Peyer's patch (tissue), 4 donors: ENCODE measurements at places on chromosomes 5 and 9.

DNA sequence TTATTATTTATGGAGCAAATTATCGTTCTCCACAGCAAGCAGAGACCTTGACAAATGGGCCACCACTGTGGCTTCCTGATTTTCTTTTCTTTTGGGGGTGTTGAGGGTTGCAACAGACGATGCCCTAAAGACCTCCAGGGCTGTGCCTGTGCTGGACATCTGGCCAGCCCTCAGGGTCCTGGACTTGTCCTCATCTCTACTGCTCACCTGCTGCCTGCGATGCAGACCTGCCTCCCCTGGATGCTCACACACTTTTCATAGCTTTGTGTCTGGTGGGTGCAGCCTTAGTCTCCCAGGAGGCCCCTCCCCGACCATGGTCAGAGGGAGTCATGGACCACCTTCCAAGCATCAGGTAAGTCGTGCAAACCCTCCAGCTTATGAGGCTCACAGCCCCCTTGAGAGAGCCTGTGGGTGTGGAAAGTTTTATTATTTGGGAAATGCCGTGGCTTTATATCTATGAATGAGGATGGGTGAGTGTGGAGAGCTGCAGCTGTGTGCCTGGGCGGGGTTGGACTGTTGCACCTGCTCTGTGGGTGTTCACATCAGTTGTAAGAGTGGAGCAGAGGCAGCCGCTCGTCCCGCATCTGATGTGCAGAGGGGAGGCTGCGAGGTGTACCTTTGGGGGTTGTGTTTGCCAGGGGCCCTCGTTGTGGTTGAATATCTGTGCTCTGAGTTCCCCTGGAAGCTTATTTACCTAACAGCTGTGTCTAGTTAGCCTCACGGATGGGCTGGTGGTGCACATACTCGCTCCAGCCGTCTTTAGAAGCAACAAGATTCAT lies 126.3 kb upstream of the IRX4 start:
- no peak for DNase-seq

GRCh38 chr9:105496826-105497225 lies 49.0 kb downstream of the FSD1L start:
- DNase-seq, result no peak

- DNase-seq, result no peak
Measured at GRCh38 chr5:16464664-16465543, 696 bp downstream of the ZNF622 start.

DNA sequence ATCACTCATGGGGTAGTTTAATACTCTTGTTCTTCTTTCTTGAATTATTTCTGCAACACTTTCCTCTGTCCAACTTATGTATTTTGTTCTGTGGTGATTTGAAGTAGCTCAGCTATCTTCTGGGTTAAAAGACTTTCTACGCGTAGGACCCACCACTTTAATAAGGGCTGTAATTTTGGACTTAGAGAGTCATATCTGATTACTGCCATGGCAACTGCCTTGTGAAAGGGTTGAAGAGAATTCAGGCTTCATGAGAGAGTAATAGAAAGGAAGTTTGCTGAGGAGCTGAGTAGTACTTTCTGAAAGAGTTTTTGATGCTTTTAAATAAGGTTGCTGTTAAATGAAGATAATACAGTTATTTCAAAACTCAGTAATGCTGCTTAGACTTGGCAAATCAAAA lies 89.5 kb downstream of the TLE4 start:
- no peak for DNase-seq

DNA sequence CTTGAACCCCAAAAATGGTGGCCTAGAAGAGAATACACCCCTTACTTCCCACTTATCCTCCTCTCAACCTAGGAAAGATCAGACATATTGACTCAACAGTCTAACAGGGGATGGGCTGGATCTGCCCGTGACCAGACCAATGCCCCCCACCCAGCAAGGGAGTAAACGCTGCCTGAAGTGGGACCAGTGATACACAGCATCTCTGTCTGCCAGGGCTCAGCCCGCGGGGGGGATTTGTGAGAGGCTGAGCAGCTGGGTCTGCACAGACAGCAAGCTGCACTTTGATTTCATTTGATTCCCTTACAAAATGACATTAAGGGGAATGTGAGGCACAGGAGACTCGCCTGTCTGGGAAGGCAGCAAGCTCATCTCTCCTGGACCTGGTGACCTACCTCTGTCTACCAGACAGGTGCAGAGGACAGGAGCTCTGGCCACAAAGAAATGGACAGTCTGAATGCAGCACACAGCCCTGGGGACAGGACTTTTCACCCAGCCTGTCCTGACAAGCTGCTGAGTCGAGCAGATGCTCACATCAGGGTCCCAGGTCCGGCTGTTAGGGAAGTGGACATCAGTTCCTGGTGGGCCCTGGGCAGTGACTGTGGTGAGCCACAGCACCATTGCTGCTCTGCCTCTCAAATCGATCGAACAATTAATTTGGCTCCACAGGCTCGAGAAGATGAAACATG lies 79.9 kb downstream of the RGS3 start:
- no peak for DNase-seq

DNA sequence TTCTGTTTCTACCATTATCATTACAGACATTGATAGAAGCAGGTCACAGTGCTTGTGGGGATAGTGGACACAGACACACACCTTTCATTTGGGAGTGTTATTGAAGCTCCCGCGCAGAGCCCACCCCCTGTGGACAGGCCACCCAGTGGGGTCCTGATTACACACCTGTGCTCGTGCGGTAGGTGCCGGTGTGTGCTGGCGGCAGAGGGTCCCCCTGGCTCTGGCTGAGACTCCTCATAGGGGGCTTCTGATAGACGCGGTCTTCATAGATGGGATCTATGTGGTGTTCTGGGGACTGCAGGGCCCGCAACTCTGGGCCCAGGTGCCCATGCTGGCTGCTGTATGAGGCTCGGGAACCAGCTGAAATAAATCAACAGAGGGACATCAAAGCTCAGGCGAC lies 539.7 kb downstream of the CTNND2 start:
- DNase-seq, result no peak

DNA sequence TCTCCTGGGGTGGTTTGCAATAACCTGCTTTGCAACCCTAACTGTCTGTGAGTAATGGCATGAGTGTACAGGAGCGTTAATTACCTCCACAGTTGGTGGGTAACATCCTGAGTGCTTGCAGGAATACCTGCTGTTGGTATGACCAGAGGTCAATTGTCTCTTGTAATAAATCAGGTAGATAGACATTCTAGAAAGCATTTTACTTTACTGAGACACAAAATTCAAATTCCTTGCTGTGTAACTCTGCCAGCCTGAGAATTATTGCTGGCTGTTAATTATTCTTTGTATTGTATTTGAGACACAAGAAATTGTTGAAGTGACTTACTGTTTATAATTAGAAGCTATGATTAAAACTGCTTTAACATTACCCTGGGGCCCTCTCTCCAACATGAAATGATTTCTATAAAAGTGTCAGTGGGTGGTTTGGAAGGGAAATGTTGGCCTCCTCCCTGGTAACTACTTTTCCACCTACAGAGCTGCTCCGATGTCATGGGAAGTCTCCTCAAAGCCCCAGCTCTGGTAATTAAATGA lies 150.8 kb upstream of the ADCY2 start:
- DNase-seq, result no peak

GRCh38 chr5:115778417-115778816 lies 38.0 kb downstream of the CDO1 start:
- no peak for DNase-seq

GRCh38 chr5:109455598-109456096 lies 45.9 kb upstream of the PJA2 start:
- no peak for DNase-seq

- DNase-seq, result no peak
Measured at GRCh38 chr5:123518111-123518510, 6.1 kb downstream of the CSNK1G3 start.

GRCh38 chr5:7955476-7955875 lies 86.5 kb downstream of the MTRR start:
- DNase-seq, result no peak
